SK-N-DZ (cell line): ENCODE measurements at places on chromosomes 12 and 14.

DNA sequence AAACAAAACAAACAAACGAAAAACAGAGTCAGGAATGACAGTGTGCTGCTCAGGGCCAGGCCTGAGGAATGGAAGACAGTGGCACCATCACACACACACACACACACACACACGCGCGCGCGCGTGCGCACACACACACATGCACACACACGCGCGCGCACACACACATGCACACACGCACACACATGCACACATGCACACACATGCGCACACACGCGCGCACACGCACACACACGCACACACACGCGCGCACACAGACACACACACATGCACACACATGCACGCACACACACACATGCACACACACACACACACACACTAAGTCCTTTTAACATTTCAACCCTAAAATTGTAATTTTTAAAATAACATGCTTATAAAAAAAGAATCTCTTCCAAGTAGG, 13.2 kb upstream of the MARK3 start:
- DNase-seq: no peak

DNA sequence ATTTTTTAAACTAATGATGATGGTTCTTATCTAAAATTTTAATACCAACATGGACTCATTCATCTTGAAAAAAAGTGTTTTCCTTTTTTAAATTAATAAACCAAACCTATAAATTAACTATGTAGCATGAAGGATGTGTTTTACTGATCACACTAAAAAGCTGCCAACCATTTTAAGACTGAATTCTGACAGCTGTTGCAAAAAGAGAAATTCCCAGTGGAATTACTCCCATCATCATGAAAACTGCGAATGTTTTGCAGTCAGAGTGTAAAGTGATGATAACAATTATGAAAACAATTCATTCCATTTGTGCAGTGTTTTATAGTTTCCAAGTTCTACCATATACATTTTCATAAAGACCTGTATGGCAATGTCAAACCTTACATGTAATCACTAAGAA, 232.8 kb downstream of the SLC2A13 start:
- no peak for DNase-seq

- DNase-seq: no peak
Measured at GRCh38 chr14:59831121-59831730, 39.4 kb downstream of the RTN1 start.

GRCh38 chr12:68497702-68498101, 113.0 kb upstream of the RAP1B start:
- DNase-seq: no peak

DNA sequence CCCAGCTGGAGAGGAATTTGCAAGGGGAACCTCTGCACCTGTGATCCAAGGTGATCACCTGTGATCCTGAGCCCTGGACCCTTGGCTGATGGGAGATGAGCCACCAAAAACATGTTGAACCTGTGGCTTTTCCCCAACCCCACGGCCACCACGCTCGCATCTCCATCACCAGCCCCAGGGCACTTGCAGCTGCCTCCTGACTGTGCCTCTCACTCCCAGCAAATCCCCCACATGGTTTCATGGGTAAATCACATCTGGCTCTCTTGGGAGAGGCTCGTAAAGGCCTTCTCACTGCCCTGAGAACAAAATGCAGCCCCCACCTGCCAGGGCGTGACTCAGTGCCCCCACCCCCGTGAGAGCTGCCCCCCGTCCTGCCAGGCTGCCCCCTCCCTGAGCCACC, 76.0 kb downstream of the RFLNA start:
- DNase-seq: no peak

DNA sequence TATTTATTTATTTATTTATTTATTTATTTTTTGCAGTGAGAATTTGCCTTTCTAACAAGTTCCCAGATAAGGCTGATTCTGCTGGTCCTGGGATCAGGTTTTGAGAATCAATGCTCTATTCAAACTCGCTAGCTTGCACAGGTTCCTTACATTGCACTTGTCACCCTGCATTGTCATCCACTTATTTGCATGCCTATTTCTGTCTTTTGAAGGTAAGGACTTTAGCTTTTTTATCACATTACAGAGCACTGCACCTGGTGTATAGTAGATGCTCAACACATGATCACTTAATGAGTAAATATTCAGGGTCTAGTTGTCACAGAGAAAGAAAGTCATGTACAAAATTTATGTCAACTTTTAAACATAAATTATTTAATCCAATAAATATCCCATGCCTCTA, 219.7 kb upstream of the BTG1 start:
- DNase-seq: no peak
